ENCODE measurements at places on chromosomes 11 and 22.

- no peak for DNase-seq
Measured at GRCh38 chr22:29987137-29987536, 93.1 kb upstream of the HORMAD2 start.

DNA sequence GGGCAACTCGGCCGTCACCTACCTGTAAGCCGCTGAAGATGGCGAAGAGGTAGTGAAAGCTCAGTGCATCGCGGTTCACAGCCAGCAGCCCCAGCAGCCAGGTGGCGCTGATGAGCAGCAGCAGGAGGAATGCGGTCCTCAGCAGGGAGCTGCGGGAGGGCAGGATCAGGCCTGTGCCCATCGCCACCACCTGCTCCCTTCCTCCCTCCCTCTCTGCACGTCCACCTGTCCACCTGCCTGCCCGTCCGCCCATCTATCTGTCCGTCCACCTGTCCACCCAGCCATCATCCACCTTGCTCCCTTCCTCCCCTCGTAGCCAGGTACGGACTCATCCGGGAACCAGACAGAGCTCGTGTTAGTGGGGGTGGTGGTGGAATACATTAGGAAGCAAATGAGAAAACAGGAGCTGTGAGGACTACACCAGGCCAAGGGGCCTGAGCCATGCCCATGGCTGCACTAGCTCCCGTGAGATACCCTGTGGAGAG, 32.2 kb downstream of the TRMU start:
- peak; percentile 53 for DNase-seq

GRCh38 chr11:1750481-1750839, at the start of gene IFITM10:
IFITM10 (minus strand) TSS chr11:1750595; CDS start chr11:1750442, 153 bp downstream.
- DNase-seq: no peak

DNA sequence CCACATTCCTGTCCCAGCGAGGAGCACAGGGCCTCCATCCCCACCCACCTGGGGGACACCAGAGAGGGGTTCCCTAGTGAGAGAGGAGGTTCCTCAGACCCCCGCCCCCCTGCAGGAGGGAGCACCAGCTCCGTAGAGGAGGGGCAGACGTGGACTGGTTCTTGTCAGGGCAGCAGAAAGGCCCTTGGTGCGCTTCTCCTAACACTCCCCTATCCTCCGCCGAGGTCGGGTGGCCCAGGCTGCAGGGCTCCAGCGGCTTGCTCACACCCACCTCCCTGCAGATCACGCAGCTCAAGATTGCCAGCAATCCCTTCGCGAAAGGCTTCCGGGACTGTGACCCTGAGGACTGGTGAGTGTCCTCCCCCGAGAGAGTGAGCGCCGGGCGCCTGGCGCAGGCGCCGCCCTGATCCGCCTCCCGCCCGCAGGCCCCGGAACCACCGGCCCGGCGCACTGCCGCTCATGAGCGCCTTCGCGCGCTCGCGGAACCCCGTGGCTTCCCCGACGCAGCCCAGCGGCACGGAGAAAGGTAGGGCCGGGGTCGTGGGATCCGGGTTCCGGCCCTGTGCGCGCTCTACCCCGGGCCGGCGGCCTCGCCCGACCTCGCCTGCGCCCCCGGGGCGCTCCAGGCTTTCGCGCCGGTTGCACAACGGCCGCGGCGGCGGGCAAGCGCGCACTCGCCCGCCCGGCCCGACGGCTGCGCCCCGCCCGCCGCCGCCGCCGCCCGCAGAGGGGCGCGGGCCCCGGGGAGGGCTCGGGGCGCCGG, 5.1 kb downstream of the TBX1 start:
- DNase-seq: peak; percentile 5

DNA sequence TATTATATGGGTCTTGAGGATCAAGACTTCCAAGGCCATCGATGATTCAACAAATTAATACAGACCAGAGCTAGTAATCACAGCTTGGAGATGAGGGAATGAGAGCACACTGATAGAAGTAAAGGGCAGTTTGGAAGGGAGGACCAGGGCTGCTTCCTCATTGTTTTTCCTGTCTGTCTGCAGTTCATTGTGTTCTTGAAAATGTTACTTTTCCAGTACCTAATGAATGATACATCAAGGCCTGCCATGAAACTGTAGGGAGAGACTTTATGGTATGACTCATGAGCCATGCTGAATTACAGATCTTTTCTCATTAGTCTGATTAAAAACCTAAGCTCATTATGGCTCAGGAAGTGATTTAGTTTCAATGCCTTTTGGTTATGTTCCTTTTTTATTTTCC, 855.6 kb downstream of the KCNA4 start:
- no peak for DNase-seq

GRCh38 chr11:815675-816432, 2.9 kb upstream of the PNPLA2 start:
- DNase-seq: no peak

Measured in activated T-helper 1 cell treated with anti-CD3 and anti-CD28 coated beads, Interleukin-12 subunit alpha, Interleukin-12 subunit beta, Interleukin-2, Interleukin-4 antibody, amounts not matched to agents 30 ng/mL and 10 ng/mL and 1 ng/mL, durations not matched to agents 14 hours and 24 hours and 36 hours (primary cell).